ENCODE measurements at places on chromosomes 5 and 9. TPM values are rescaled to one million over a fixed set of nuclear protein-coding genes. Genes with fewer than 3 reads are reported as not detected.

PPP1R2B gene
- not detected for total RNA-seq

TIFAB gene
- total RNA-seq, result not detected

PCDHB4 gene
- total RNA-seq, result 5.2 TPM

SPINK7 gene
- not detected for total RNA-seq

CRHBP gene
- 0.83 TPM for total RNA-seq

PCDHGA6 gene
- 6.6 TPM for total RNA-seq

EQTN gene
- total RNA-seq, result not detected

IFNA5 gene
- total RNA-seq, result not detected

KCTD16 gene
- 0.46 TPM for total RNA-seq

CSF2 gene
- not detected for total RNA-seq

LOX gene
- 98.8 TPM for total RNA-seq

GRM6 gene
- not detected for total RNA-seq

LCN15 gene
- not detected for total RNA-seq

PHF24 gene
- 0.93 TPM for total RNA-seq

- DNase-seq, result no peak
Measured at GRCh38 chr5:66164044-66164790, 20.1 kb downstream of the SREK1 start.

GRCh38 chr5:81065492-81065891 lies 105.3 kb downstream of the RASGRF2 start:
- DNase-seq, result no peak

GRCh38 chr9:137150617-137151457 lies 11.9 kb downstream of the GRIN1 start:
- DNase-seq, result no peak

DNA sequence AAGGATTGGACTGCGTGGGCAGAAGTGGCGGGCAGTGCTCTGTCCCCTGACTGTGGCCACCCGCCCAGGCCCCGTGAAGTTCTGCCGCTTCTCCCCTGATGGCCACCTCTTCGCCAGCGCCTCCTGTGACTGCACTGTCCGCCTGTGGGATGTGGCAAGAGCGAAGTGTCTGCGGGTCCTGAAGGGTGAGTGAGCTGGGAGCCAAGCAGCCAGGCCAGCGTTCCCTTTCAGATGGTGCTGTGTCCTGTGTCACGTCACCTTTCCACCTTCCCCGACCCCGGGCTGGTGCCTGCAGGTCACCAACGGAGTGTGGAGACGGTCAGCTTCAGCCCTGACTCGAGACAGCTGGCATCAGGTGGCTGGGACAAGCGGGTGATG lies 2.3 kb downstream of the WDR38 start:
- DNase-seq, result no peak

- DNase-seq, result no peak
Measured at GRCh38 chr5:98839469-98840383, 66.3 kb downstream of the RGMB start.

GRCh38 chr5:55096861-55097260 lies 5.6 kb upstream of the GZMA start:
- no peak for DNase-seq

DNA sequence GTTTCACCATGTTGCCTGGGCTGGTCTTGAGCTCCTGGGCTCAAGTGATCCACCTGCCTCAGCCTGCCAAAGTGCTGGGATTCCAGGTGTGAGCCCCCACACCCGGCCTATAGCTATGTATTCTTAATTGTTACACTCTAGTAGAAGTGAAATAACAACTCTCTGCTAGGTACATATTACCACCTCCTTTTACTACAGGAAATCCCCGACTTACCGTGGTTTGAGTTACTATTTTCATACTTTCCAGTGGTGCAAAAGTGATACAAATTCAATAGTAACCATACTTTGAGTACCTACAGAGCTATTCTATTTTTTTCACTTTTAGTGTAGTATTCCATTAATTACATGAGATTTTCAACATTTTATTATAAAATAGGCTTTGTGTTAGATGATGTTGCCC lies 719 bp downstream of the ARL14EPL start:
- no peak for DNase-seq

GRCh38 chr5:569358-569867 lies 42.7 kb upstream of the CEP72 start:
- DNase-seq, result peak; percentile 56

DNA sequence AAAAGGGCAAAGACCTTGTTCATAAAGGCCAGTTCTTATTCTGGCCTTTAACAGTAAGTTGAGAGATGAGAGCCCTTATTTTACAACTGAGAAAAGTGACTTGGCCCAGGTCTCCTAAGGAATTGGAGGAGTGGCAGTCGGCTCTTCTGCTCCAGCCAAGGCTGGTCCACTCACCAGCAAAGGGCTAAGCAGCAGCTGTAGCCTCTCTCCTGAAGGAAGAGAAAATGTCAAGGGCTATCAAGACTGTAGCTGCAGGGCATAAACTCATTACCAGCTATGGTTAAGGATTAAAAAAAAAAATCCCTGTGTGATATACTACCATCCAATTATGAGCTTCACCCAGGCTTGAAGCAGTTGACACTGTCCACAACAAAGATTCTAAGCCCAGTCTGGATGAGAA lies 138.6 kb upstream of the RAD23B start:
- no peak for DNase-seq

DNA sequence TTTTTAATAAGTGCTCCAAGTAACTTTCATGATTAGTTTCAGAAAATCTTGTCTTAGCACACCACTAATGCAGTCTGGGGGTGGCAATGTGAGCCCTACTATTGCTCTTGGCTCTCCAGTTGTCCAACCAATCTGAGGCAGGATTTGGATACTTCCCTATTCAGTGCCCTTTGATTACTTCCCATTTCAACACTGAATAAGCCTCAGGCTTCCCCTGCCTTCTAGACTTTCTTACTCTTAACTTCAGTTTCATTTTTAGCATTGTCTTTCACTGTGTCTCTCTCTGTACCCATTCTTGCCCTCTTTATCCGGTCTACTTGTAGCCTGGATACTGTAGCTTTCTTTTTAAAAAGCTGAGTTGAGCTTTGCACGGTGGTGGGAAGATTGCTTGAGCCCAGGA lies 186.1 kb downstream of the C9orf152 start:
- DNase-seq, result no peak

- no peak for DNase-seq
Measured at GRCh38 chr5:6862306-6862705, 149.1 kb downstream of the TENT4A start.

GRCh38 chr5:160524827-160525226 lies 103.2 kb downstream of the PTTG1 start:
- DNase-seq, result no peak

- no peak for DNase-seq
Measured at GRCh38 chr9:123382653-123383511, 26.9 kb downstream of the CRB2 start.

- DNase-seq, result no peak
Measured at GRCh38 chr5:5592541-5592940, 170.1 kb downstream of the ICE1 start.

GRCh38 chr5:148309019-148309418 lies 3.2 kb upstream of the SPINK7 start:
- no peak for DNase-seq

- no peak for DNase-seq
Measured at GRCh38 chr9:77872177-77872576, 159.4 kb downstream of the GNAQ start.

- no peak for DNase-seq
Measured at GRCh38 chr9:101054657-101055056, 26.1 kb downstream of the PLPPR1 start.

- no peak for DNase-seq
Measured at GRCh38 chr5:151740958-151741373, 17.5 kb downstream of the ATOX1 start.

- DNase-seq, result peak; percentile 94
Measured at GRCh38 chr9:126398403-126399058, 71.9 kb downstream of the MVB12B start.

- peak; percentile 68 for DNase-seq
Measured at GRCh38 chr5:133348406-133348805, 263.9 kb downstream of the FSTL4 start.

DNA sequence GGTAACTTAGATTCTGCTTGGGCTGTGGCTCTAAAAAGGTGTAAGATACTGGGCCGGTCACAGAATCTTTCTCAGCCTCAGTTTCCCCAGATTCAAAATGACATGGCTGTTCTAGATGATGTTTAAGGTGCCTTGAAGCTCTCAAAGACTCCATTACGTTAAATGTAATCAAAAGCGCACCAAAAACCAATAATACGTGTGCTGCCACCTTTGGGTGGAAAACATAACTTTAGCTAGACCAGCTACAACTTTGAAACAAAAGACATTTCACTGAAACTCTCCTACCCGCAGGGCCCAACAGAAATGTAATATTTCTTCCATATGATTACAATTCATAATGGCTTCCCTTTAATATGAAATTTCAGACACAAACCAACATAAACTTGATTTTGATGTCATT lies 35.0 kb upstream of the PCSK5 start:
- DNase-seq, result no peak

GRCh38 chr5:39400713-39401578 lies 23.8 kb downstream of the DAB2 start:
- DNase-seq, result no peak

DNA sequence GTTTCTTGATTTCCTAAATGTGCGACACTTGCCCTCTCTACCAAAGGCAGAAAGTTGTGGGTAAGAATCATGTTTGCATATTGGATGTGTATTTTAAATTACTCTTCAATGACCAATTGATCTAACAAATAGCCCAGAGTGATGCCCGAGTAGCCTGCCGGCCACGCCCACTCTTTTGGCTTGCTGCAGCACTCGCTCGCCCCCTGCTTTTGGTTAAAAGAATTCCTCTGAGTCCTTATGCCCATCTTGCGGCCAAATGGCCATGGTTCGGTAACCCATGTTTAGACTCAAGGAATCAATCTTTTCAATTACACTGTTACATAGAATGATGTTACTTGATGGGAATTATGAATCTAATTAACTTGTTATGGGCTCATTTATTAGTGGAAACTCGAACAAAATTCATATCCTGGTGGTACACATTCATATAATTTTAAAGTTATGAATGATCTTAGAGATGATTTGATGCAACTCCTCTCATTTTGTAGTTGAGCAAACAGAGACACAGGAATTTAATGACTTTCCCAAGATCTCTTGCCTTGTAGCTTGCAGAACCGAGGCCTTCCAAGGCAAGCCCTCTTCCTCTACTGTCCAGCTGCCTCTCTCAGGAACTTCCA lies 36.5 kb downstream of the PPIC start:
- no peak for DNase-seq

GRCh38 chr5:115815006-115815692 lies 1.3 kb downstream of the CDO1 start:
- DNase-seq, result no peak

GRCh38 chr9:2461892-2462291 lies 159.7 kb upstream of the VLDLR start:
- no peak for DNase-seq

- no peak for DNase-seq
Measured at GRCh38 chr9:8863886-8864544, 1064.4 kb upstream of the DMAC1 start.

- no peak for DNase-seq
Measured at GRCh38 chr9:106149956-106150355, 455.6 kb downstream of the TMEM38B start.

- DNase-seq, result no peak
Measured at GRCh38 chr5:134097211-134097749, 17.2 kb upstream of the TCF7 start.
